ENCODE measurements at places on chromosomes 5 and 9.

DNA sequence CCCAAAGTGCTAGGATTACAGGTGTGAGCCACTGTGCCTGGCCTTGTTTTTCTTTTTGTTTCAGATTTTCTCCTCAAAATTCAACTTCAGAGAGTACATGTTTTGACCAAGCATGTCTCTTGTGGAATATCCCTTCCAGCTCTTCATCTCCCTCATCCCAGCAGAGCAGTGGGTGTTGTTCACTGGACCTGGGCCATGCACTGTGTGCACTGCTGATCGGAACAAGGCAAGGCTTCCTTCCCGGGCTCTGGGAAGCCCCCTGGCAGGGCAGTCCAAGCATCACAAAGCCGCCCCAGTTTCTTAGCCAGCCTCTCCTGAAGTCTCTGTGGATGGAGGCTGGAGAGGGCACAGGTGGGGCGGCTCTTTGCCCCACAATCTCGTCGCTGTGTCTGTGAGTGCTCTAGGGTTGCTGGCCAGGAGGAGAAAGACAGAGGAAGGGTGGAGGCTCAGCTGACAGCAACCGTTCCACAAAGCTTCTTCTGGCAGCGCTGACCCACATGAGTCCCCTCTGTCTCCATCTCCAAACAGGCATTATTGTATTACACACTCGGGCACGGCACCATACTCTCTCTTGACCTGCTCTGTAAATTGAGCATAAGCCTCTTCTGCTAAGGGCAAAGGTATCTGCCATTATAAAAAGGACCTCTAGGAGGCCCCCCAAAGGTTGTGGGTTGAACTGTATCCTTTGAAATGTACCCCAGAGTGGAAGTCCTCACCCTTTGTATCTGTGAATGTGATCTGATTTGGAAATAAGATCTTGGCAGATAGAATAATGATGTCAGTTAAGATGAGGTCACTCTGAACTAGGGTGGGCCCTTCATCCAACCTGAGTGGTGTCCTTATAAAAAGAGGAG, 89.6 kb downstream of the TARS1 start:
- DNase-seq: no peak

DNA sequence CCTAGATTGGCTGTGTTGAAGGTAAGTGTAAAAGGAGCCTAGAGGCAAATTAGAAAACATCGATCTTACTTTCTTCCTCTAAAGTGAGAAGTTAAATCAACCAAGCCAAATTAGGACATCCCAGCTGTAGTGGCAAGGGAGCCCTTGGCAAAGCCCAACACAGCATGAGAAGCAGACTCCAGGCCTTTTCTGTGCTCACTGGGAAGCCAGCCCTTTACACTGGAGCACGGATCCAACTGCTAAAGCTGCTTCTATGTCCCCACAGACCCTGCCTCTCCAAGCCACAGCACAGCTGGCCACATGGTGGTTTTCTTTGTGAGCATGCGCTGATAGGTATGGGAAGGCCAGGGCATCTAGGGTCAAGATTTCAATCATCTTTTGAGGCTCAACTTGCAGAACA, 94.1 kb downstream of the APBA1 start:
- no peak for DNase-seq

DNA sequence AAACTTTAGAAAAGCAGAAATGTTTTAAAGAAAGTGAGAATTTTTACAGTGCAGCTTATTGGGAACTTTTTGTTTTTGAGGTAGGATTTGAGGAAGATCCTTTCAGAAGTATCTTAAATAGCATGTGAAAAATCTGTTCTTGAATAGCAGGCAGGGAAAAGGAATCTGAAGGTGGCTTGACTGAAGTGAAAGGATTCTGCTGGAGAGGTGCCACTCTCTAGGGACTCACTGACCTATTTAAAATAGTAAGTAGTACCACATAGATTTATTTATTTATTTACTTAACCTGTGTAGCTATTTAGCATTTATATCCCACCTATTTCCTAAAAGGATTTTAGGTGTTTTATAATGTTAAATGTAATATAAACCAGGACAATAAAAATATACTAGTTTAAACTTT, 69.1 kb downstream of the NIPBL start:
- DNase-seq: no peak

DNA sequence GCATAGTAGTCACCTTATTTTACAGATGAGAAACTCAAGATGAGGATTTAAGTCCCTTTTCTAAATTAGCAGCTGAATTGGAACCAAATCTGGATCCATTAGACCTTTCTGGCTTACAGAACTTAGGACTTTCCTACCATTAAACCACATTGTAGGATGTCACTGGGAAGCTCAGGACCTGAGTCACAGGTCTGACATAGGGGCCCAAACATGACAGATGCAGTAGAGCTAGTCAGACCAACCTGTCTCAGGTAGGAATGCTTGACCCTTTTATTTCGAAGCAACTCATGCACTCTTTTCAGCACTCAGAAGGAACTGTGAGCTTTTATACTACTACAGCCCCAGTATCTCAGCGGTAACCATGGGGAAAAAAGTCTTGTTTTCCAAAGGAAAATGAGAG, 2.6 kb downstream of the RAB24 start:
- DNase-seq: no peak

DNA sequence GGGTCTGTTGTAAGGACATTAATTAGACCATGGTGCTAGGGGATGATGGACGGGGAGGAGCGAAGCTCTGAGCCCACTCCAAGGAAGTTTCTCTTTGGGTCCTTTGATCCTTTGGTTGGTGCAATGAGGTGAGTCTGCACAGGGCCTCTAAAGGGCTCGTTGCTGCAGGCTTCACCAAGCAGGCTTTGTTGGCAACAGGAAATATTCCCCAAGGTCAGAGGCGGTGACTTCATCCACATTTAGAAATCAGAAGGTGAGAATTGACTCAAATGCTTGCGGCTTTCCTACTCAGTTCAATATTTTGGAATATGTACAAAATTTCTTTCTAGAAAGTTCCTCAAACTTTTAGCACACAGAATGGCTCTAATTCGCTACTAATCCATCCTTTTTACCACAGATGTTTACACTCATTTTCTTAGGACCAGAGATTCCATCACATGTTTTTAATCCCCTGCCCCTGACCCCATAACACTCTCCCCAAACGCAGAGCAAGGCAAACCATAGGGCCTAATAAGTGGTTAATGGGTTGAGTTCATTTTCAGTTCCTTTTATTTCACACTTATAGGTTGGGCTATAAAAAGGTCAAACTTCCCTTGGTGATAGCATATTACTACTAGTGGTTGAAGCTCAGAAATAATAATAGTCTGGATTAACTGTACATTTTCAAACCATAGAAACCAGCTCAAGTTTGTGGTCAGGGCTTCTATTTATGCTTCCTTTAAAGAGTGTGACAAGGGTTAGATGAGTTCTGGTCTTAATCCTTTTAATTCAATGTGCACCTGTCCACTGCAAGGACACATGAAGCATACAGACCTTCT, 37.3 kb upstream of the TMEM252 start:
- DNase-seq: peak; percentile 68
